Stimulated activated CD8-positive, alpha-beta memory T cell treated with anti-CD3 and anti-CD28 coated beads, Interleukin-4, amount 100 ng/mL, for 4 hours (primary cell): ENCODE measurements at places on chromosomes 7 and 10.

- DNase-seq, result no peak
Measured at GRCh38 chr7:47786557-47787248, 161.6 kb downstream of the PKD1L1 start.

GRCh38 chr10:29784175-29784773 lies 149.5 kb upstream of the SVIL start:
- no peak for DNase-seq

GRCh38 chr7:94451187-94451586 lies 56.5 kb downstream of the COL1A2 start:
- DNase-seq, result no peak

DNA sequence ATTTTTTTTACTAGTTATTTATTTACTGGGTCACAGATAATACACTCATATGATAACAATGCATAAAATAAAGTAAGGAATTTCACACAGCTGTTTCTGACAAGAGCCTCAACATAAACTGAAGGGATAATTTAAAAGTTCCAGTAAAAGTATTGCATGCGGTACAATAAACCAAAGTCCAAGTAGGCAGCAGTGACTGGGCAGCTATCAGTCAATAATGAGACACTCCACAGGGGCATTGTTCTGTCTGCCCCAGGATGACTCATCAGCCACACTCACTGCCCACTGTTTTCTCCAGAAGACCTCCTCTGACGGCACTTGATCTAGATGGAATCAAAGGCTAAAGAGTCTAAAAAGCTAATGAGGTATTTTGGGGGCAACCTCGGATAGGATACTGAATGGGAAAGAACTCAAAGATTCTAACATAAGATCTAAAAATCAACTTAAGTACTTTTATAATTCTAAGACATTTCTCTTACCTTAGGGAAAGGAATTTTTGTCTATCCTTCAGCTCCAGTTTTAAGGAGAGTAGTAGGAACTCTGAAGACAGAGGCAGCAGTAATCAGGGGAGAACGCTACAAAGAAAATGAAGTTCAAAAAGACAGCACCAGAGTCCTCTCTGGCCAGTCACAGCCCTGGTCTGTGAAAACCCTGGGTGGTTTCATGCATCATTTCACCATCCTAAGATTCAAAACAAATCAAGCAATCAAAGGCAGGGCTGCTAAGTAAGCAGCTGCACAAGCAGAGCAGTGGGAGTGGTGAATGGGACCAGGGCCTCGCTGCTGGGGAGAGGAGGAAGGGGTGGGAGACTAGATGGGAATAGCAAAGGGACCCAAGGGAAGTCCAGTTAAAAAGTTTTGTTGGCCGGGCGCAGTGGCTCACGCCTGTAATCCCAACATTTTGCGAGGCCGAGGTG lies 175.1 kb downstream of the AVL9 start:
- DNase-seq, result no peak

DNA sequence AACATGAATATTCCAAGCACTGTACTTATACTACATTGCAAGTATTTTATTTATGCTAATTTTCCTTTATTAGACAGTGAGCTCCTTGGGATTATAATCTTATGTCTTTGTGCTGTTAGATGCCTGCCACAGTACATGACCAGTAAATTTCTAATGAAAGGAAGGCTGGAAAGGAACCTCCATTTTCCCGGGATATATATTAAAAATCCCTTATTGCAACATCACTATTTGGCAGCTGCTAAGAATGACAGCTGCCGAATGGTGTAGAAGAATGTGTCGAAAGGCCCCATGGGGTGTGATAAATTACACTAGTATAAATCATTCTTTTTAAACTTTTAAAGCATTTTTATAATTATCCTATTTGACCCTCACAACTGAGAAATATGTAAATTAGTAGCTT lies 59.1 kb downstream of the TFAM start:
- DNase-seq, result no peak

DNA sequence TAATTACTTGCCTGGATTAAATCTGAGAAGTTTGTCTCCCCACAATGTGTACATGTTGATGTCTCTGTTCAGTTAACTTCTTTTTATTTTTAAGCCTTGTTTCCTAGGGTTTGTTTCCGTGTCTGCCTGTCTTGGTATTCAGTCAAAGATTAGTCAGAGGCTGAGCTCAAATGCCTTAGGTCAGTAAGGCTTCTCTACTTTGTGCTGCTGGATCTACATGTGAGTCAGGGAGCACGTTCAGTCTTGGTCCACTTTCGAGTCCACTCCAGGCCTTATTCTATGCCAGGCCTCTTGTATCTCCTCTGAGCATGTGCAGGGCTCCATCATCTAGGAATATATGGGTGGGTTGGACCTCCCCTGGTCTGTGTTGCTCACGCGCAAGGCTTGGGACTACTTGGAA lies 93.3 kb upstream of the FZD8 start:
- no peak for DNase-seq

GRCh38 chr7:1768832-1769231 lies 98.8 kb downstream of the ELFN1 start:
- DNase-seq, result no peak

GRCh38 chr10:24821986-24822385 lies 98.3 kb upstream of the ARHGAP21 start:
- no peak for DNase-seq

DNA sequence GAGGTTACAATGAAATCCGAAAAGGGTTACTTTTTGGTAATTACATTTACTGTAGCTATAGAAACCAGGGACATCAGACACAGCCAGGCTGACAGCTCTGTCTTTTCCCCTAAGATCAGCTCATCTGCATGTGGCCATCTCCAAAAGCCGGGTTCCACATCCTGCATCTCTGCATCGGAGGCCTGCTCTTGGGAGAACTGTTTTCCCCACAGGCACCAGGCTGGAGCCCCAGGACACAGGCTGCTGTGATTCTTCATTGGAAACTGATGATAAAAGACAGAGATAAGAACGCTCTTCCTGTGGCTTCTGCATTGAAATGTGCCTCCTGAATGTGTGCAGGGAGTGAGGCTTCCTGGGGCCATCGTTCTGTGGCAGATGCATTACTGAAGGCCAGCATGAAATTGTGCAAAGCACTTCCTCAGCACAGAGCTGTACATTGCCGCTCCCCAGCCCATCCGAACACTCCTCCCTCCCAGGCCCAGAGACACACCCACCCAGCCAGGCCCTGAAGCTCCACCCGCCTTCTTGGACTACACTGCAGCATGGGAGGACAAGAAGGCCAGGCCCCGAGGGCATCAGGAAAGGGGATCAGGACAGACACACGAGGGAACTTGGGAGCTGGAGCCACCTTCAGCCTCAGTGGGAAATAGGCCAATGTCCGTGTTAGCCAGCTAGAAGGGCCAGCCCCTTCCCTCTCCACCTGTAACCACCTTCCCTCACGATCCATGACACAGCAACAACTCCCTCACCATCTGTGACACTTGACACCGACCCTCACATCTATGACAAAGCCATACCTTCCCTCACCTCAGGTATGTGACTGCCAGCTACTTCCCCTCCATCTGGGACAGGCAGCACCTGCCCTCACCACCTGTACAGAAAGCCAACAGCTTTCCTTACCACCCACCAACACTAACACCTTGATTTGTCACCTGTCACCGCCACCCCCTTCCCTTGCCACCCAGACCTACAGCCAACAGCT lies 113.2 kb downstream of the GRID1 start:
- no peak for DNase-seq

GRCh38 chr7:81684514-81685269 lies 85.2 kb downstream of the HGF start:
- no peak for DNase-seq

GRCh38 chr10:103124420-103125096 lies 68.5 kb downstream of the NT5C2 start:
- DNase-seq, result no peak

GRCh38 chr10:112509558-112510291 lies 62.7 kb downstream of the VTI1A start:
- DNase-seq, result no peak

- no peak for DNase-seq
Measured at GRCh38 chr10:124092250-124092859, 1.0 kb downstream of the CHST15 start.

DNA sequence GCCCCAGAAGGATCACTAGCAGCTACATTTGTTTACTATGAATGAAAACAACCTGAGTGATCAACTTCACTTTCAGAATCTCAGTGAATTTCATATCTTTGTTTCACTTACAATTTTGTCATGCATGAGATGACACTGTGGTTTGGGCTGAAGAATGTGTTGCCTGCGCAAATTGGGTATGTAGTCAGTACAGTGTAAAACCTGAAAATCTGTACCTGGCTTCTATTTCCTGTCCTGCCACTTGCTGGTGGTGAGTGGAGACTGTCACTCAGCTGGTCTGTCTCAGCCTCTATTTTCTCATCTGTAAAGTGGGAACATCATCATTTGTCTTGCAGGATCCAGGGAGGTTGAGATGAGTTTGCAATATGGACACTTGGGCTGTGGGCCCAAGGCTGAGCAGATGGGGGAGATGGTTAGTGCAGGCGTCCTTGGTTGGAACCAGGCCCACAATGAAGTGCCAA lies 118.0 kb downstream of the WDFY4 start:
- DNase-seq, result no peak

DNA sequence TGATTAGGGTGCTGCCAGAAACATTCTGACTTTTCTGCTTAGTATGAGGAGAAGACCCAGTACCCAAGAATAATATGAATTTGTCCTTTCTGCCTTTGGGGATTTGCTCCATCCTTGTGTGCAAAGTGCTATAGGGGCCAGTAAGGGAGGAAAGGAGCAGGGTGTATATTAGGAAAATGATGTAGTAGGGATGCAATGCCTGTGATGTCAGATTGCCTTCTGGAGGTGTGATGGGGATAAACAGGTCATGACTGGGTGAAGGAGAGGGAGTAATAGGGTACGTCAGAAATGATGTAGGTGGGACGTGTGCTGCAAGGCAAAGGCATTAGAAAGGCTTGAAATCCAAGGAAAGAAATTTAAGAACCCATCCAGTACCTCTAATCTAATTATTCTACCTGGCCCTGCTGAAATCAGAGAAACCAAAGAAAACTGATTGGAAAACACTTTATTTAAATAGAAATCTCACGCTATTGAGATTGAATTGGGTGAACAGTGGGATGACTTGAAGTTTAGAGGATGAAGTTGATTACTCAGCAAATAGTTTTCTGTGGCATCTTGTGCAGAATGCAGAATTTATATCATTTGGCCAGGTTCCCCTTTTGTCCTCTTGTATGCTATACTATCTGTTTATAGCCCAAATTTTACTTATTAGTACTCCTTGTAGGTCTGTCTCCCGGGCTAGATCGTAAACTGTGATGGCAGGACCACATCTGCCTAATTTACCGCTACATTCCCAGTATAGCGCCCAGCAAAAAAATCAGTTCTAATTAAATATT lies 503.9 kb downstream of the SUGCT start:
- DNase-seq, result no peak

DNA sequence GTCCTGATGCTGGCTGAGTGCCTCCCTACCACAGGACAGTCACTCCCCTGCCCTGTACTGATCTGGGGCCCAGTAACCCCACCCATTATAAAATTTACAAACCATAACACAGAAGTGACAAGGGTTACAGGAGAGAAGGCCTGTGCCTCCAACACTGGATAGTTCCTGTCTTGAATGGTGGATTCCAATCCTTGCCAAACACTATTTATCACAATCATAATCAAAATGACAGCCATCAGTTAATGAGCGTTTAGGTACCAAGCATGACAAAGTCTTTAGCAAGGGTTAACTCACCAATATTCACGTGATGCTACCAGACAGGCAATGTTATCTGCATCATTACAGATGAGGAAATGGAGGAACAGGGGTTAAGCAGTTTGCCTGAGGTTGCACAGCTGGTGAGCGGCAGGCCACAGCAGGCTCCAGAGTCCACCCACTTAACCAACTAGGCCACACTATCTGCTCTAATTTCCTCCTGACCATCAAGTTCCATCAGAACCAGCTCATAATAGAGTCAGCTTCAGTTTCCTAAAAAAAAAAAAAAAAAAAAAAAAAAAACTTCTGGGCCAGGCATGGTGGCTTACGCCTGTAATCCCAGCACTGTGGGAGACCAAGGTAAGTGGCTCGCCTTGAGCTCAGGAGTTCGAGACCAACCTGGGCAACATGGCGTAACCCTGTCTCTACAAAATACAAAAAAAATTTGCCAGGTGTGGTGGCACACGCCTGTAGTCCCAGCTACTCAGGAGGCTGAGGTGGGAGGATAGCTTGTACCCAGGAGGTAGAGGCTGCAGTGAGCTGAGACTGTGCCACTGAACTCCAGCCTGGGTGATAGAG lies 14.2 kb downstream of the PDLIM1 start:
- DNase-seq, result no peak

- no peak for DNase-seq
Measured at GRCh38 chr7:133940368-133940767, 186.8 kb upstream of the LRGUK start.

GRCh38 chr10:18793951-18794350 lies 134.7 kb downstream of the ARL5B start:
- DNase-seq, result no peak

DNA sequence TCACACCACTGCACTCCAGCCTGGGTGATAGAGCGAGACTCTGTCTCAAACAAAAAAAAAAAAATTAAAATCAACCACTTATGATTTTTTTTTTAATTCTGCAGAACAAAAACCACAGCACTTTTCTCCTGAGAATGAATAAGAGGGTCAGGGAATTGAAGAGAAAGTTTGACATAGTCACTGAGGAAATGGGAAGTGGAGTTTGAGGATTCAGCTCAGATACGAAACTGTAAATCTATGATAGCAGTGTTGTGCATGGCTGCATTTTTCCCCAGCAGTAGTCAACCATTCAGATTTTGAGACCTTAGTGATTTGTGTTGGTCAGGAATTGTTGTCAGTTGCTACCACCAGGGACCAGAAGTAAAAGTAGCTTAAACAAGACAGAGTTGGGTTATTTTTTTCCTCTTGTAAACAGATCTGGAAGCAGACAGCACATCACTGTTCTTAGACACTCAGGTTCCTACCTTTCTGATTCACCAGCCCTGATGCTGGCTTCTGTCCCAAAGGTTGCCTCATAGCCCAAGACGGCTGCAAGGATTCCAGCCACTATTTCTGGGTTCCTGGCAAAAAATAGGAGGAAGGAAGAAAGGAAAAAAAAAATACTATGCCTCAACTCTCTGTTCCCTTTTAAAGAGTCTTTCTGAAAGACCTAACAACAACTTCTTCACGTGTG lies 20.1 kb downstream of the PILRA start:
- DNase-seq, result no peak

DNA sequence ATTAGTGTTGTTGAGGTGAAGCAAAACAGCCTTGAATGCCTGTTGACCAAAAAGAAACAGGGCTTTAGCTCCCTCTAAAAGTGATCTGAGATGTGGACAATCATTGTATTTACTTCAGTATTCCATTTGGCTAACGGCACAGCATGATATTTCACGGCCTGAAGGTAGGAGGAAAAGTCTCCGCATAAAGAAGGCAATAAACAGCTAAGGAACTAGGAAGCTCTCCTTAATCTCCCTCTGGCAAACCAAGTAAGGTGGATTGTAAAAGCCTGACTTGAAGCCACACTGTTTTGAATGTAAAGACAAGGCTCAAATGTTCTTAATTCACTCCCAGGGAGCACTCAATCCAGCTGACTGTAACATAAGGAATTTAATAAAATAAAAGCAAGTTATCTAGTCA lies 160.0 kb upstream of the ZNF804B start:
- DNase-seq, result no peak
